Activated CD4-positive, alpha-beta T cell treated with anti-CD3 and anti-CD28 coated beads for 4 hours (primary cell): ENCODE measurements at places on chromosomes 6 and 20.

DNA sequence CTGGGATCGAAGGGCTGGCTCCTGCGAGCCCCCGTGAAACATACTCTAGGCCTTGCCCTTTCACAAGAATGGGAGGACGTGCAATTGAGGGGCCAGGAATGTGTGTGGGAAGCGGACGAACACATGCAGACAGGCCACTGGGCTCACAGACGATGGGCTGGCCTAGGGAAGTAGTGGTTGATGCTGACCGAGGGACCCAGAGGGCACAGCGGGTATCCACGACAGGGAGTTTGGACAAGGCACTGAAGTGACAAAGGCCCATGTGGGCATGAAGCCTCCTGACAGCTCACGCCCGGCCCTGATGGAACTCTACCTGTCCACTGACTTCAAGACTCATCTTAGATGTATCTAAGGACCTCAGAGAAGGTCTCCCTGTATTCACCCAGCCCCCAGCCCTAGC, 52.2 kb downstream of the MYH7B start:
- DNase-seq: no peak

GRCh38 chr6:56758553-56758952, 115.9 kb upstream of the DST start:
- no peak for DNase-seq

GRCh38 chr6:70706491-70707123, 38.9 kb downstream of the SMAP1 start:
- DNase-seq: peak; percentile 33

GRCh38 chr20:48760403-48760983, 67.3 kb downstream of the PREX1 start:
- DNase-seq: peak; percentile 64

DNA sequence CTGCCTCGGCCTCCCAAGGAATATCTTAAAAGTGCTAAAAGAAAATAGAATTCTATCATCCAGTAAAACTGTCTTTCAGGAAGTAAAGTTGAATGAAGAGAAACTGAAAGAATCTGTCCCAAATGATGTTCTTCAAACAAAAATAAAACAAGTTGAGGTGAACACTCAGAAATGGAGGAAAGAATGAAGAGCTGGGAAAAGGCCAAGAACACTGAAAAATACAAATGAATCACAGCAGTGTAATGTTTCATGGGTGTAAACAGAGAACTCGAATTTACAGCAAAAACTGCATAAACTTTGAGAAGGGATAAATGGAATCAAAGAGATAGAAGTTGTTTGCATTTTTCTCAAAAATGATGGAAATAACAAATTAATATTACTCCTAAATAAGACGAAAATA, 317.3 kb downstream of the TAF4 start:
- no peak for DNase-seq

GRCh38 chr6:133841176-133841575, 47.7 kb upstream of the TCF21 start:
- no peak for DNase-seq

GRCh38 chr6:108559097-108559883, 1.4 kb upstream of the FOXO3 start:
- peak; percentile 85 for DNase-seq
